ENCODE measurements at places on chromosomes 1 and 21. TPM values are rescaled to one million over a fixed set of nuclear protein-coding genes. Genes with fewer than 3 reads are reported as not detected.

The HMCN1 gene
- total RNA-seq: 1.6 TPM

The KLHL17 gene
- total RNA-seq: 7.8 TPM

GRCh38 chr1:24119859-24120756 is 8.2 kb upstream of the MYOM3 start:
- DNase-seq: no peak

GRCh38 chr1:94230920-94231319 is 6.5 kb downstream of the ARHGAP29 start:
- no peak for DNase-seq

DNA sequence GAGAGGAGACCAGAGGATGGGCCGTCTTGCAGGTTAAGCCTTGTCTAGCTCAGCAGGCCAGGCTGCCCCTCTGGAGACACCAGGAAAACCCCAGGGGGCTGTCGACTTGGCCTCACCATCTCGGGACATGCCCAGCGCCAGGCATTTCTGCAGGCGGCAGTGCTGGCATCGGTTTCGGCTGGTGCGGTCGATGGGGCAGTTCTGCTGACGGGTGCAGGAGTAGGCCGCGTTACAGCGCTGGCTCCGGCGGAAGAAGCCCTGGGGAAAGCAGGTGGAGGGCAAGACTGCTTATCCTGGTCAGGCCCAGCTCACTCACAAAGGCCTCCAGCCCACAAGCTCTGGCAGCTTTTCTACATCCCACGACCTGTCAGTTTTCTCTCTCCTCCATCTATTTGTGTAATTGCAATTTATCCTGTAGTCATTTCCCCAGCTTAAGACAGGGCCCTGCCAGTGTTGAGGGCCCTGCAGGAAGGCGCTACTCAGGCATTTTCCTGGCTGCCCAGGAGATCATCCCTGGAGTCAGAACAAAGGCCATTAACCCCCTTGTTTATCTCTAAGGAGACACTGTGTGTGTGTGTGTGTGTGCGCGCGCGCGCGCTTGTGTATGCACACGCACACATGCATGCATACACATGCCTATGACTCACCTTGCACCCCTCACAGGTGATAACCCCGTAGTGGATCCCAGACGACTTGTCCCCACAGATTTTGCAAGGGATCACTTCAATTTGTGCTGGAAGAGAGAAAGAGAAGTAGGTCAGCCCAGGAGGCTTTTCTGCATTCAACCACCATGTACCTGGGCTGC is 11.5 kb upstream of the LINGO4 start:
- DNase-seq: no peak

DNA sequence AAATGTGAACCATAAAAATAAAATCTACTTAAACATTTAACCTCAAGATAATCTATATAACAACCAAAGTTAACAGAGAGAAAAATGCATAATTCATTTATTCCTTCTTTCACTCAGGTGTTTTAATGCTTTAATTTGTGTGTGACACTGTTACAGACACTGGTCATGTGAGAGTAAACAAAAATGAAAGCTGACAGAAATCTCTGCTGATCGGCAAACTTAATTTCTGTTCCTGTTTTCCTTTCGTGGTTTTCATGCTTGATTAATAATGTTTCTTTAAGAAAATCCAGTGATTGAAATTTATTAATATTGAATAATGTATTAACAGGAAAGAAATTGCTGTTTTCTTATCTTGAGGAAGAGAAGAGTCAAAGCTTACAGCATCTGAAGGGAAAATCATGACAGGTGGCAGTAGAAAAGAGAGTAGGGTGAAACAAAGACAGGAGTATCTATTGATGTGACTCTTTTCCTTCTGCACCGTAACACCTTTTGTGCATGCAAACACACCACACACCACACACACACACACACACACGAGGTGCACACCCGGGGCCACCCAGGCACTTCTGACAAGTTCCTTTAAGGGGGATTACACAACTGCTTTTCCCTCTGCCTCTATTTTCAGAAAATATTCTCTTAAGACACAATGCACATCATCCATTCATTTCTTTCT is 1.6 kb downstream of the OR2AK2 start:
- DNase-seq: no peak
